Activated T-cell treated with anti-CD3 and anti-CD28 coated beads for 24 hours (primary cell): ENCODE measurements at places on chromosomes 4 and X.

DNA sequence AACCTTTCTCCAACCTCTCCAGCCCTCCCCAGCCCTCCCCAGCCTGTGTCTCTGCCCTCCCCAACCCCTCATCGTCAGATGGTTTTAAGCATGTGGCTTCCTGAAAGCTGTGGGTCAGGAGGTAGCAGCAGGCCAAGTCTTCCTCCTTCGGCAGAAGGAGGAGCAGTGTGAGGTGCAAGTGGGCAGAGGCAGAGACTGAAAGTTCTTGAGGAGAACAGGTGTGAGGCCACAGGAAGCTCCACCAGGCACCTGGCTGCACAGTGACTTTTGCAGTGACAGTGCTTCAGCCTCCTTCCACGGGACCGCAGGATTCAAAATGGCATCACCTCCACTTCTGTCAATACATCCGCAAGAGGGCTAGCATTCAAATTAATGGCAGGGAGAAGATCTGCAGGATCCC is 203.9 kb upstream of the LEF1 start:
- no peak for DNase-seq

DNA sequence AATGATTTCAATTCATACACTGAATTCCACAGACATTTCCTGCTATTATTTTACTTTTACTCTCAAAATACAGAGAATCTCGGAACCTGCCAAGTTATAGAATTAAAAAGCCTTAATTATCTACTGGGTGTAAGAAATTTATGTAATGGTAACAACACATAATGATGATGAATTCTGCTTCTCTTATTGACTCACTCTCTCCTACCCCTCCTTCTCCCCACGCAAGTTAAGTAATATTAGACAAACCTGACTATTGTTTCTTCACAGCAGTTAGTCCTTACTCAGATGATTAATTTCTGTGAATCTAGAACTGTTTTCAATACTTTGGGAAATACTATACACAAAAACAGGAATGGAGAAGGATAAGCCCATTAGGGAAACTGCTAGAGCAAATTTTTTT is 762.0 kb downstream of the CCSER1 start:
- no peak for DNase-seq

DNA sequence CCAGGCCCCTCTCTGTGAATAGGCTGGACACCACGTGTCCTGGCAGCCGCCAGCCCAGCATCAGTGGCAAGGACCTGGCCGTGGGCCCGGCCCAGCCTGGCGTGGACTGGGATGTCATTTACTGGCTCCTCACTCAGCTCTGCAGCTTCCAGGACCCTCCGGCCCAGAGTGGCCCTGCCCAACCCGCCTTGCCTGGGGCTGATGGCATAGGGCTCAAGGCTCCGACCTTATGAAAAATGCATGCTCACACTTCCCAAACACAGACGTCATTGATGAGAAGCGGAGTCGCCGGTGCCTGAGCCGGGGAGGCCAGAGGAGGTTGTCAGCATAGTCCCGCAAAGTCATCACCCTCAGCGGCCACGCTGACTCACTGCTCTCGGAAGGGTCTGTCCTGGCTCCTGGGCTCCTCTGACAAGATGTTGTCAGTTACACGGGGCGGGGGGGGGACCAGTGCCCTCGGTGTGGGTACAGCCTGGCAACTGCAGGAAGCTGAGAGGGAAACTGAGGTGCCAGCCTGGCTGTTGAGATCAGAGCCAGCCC is 14.3 kb downstream of the CFAP99 start:
- no peak for DNase-seq

- DNase-seq: peak; percentile 55
These were observed 3.6 kb downstream of the MAGIX start for GRCh38 chrX:49165901-49166881.

DNA sequence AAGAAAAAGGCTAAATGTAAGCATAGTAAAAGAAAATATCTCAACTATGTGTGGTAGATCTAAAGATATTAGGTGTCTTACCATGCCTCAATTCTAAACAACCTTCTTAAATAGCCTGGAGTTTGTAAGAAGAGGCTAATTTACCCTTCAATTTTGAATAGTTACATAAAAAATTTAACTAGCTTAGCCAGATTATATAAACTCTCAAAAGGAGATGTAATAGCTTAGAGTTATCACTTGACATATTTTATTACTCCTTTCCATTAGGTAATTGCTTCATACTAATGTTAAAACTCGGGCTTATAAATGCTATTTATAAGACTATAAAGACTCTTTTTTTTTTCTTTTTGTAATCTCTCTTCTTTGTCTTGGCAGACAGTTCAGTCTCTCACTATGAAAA is 297.5 kb upstream of the PABPC4L start:
- DNase-seq: no peak

GRCh38 chr4:27490766-27491165 is 630.1 kb downstream of the STIM2 start:
- DNase-seq: no peak

DNA sequence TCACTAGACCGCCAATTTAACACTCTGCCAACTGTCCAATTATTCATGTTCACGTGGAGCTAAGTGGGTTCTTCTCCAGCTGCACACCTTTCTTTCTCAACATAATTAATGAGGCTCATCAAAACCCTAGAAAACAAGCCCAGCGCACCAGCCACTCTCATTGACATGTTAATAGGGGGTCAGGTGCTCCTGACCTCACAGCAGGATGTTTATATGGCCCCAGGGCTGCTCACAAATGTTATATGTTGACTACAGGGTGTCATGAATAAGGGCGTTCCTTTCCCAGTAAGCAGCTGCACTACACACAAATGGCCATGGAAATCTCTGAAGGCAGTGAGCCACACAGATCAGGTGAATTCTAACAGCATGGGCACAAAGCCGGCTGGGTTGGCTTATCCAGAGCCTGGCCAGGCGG is 209.8 kb downstream of the MGST2 start:
- DNase-seq: no peak

- DNase-seq: no peak
These were observed 115.9 kb upstream of the RBPJ start for GRCh38 chr4:26204911-26205370.

DNA sequence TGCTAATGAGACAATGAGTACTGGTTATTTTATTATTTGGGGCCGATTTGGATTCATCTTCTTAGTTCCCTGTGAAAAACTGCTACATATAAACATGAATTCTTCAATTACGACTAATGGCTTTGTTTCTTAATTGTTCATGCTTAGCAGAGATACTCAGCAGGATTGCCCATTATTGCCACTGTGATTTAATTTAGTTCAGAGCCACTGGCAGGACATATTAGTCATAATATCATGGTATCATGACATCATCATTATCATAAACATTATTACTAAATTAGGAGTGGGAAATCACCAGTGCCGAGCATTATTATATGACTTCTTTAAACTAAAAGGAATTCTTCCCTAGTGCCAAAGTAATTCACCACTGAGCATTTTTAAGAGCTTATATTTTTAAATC is 201.4 kb downstream of the SPOCK3 start:
- DNase-seq: no peak

DNA sequence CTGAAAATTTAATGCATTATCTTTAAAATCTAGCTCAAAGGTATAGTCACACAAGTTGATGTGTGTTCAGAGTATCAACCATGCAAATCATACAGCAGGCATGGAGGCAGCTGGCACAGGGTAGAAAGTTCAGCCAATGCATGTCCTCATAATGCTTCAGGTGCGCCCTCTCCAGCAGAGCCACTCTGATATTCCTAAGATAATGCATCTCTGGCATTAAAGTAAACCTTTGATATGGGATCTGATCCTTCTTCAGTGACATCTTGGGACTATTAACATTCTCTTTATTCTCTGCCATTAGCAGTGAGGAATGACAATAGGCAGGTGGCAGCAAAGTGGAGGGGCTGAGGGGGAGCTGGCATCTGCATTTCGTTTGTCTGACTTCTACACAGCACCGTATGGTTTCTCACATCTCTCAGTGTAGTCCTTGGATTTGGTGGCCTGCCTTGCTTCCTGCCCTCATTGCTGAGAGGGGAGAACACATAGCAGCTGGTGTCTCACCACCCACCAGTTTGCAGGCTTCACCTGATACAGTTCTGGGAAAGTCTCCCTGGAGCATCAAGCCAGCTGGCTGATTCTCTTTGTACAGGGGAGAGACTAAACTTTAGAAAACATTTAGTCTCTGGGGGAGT is 168.7 kb upstream of the TBC1D9 start:
- no peak for DNase-seq

DNA sequence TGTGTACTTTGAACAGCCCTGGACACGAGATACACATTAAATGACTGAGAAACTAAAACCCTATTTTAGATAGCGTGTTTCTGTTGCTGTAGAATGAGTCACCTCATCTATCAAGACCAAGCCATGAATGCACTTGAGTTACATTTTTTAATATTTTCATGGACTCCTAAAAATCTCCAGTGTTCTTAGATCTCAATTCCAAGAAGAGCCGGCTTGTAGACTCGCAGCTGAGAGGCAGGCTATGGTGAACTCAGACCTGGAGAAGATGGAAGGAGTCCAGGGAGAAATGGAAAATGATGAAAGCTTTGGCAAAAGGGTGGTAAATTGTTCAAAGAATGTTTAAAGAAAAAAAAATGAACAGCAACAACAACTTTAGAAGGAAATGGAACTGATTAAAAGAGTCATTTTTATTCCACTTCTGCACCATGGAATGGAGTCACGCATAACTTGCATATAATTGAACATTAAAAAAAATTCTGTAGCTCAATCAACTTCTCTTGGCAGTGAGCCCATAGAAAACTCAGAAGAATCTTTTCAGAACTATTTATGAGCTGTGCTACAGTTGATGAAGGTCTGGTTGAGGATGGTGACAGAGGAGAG is 129.8 kb downstream of the MXRA5 start:
- DNase-seq: no peak
